ENCODE measurements at places on chromosomes 3 and 15.

DNA sequence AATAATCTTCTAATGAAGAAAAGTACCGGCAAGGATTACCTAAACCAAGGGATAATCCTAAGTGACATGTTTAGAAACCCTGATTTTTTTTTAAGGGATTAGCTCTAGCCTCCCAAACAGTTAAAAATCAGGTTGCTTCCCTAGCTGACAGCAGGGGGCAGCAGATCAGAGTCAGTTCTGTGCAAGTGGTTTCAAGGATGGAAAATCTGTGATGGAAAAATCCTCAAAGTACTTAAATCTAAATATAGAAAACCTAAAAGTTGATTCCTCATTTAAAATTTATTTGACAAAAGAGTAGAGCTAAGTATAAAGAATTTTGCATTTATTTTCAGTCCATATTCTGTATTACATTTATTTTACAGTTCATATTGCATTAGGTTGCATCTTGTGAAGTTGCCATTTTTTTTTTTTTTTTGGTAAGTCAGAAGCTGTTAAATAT is 107.6 kb downstream of the PEX5L start:
- peak; percentile 31 for DNase-seq

- no peak for DNase-seq
Observed at GRCh38 chr3:157920822-157921700, 185.2 kb downstream of the SHOX2 start.

DNA sequence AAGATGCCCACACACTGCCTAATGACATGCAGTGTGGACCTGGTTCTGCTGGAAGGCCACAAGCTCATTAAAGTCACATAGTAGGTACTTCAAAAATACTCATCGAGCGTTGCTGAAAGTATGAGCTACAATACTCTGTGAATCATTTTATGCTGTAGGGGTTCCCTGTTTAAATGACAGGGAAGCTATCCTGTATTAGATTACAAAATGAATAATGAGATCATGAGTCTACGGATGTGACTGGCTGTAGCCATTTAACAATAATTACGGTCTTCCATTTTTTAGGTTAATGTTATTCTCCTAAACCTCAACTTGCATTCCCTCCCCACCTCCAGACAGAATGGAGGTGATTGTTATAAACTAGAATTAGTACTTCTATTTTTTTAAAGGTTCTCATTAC is 128.2 kb upstream of the FAM3D start:
- DNase-seq = no peak

- no peak for DNase-seq
Observed at GRCh38 chr3:14976317-14976716, 28.9 kb downstream of the NR2C2 start.

DNA sequence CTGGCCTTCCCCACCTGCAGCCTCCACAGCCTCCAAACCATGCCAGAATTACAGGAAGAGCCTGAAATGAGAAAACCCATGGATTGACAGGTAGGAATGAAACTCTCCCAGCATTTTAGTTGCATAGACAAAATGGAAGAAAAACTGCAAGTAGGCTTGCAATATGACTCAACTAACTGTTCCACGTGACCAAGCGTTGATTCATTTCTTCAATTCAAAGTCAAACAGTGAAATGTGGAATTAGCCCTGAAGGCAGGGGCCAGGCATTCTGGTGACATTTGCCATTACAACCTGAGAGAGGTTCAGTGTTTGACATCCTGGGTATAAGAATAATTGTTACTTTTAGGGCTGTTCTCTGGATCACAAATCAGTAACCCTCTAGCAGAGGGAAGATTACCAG is 676.5 kb upstream of the CFAP20DC start:
- no peak for DNase-seq

All from AG04449 (cell line).